Stimulated activated CD8-positive, alpha-beta memory T cell treated with anti-CD3 and anti-CD28 coated beads, Interleukin-7, amount 100 ng/mL, for 24 hours (primary cell): ENCODE measurements at places on chromosomes 11 and 22.

DNA sequence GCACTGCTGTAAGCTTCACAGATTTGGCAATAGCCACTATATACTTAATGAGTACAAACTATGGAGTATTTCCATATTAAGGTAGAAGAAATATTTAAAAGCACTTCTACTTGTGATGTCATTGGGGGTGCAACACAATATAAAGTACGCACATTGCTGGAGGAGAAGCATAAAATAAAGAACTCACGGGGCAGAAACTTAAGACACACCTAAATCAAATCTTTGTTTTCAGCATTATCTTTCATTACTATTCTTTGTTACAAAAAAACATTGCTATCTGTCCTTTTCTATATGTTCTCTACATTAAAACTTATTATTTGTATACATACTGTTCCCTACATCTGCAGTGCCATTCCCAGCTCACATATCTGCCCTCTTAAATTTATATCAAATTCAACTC is 93.3 kb upstream of the VPREB1 start:
- DNase-seq = no peak

- no peak for DNase-seq
These were observed 27.7 kb upstream of the CHKA start for GRCh38 chr11:68148879-68149278.

- no peak for DNase-seq
These were observed 79.5 kb upstream of the CRYBB3 start for GRCh38 chr22:25120093-25120561.

- DNase-seq = no peak
These were observed 41.6 kb downstream of the FDX1 start for GRCh38 chr11:110471371-110471770.

DNA sequence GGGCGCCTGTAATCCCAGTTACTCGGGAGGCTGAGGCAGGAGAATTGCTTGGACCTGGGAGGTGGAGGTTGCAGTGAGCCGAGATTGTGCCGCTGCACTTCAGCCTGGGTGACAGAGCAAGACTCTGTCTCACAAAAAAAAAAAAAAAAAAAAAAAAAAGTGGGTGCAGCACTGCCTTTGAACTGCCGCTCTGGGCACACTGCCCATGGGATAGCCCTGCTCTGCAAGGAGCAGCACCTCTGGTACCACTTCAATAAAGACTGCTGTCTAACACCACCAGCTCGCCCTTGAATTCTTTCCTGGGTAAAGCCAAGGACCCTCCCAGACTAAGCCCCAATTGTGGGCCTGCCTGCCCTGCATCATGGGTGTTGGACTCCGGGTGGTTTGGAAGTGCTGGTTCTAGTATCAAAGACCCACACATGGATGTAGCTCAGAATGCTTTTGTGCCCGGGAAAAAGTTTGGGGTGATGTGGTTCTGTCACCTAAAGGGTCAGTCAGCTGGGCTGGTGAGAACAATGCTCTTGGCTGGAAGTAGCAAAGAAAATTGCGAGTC is 444.3 kb downstream of the TBC1D22A start:
- no peak for DNase-seq

DNA sequence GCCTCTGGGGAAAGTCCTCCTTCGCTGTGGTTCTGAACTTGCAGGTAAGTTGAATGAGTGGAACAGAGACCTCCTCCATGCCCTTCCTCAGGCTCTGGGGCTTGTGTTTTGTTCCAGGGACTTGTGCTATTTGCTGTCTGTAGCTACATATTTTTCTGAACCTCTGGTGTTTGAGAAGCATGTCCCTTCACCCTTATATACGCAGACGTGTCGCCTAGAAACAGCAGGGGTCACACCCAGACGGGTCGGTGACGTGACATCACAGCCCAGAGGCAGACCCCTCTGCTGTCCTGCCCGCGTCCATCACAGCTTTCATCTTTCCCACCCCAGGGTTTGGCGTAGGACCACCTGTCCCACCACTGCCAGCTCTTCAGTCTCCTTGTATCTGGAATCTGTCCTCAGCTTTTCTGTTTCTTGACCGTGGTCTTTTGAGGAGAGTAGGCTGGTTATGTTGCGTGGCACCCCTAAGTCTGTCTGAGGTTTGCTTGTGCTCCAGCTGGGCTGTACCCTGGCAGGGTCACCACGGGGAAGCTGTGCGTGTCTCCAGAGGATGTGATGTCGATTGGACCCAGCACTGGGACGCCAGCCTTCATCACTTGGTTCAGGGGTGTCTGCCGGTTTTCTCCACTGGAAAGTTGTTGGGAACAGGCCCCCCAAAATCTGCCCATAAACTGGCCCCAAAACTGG is 13.4 kb upstream of the MUC5B start:
- no peak for DNase-seq

- DNase-seq = no peak
These were observed 24.9 kb downstream of the CTSC start for GRCh38 chr11:88312628-88313027.

GRCh38 chr11:75174781-75175370 is 24.0 kb downstream of the SLCO2B1 start:
- no peak for DNase-seq

DNA sequence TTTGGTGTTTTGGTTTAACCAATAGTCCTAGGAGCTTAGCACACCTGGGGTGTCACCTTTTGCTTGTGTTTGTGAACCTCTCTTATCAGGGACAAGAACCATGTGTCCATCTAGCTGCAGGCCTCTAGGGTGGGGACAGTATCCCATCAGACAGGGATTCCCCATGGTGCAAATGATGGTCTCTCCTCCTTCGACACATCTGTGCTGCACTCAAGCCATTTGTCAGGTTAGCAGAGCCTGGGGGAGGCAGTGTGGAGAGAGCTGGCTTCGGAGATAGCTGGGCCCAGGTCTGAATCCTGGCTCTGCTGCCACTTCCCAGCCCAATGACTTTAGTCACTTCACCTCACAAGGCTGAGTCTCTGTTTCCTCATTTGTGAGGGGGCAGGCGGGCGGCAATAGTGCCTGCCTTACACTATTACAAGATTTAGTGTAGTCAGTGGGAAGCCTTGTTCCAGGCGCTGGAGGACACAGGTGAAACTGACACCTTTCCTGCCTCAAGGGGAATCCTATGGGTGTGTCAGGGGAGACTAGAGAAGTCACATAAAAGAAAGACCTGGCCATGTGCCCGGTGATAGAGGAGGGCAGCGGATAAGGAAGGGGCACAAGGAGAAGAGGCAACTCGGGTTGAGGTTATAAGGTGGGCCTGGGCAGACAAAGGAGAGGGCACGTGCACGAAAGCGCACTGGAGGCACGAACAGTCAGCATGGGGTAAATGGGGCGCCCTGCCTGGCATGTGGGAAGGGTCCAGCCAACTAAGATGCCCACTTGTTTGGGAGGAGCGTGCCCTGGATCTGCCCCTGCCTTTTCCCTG is 12.6 kb downstream of the KLHL35 start:
- no peak for DNase-seq

DNA sequence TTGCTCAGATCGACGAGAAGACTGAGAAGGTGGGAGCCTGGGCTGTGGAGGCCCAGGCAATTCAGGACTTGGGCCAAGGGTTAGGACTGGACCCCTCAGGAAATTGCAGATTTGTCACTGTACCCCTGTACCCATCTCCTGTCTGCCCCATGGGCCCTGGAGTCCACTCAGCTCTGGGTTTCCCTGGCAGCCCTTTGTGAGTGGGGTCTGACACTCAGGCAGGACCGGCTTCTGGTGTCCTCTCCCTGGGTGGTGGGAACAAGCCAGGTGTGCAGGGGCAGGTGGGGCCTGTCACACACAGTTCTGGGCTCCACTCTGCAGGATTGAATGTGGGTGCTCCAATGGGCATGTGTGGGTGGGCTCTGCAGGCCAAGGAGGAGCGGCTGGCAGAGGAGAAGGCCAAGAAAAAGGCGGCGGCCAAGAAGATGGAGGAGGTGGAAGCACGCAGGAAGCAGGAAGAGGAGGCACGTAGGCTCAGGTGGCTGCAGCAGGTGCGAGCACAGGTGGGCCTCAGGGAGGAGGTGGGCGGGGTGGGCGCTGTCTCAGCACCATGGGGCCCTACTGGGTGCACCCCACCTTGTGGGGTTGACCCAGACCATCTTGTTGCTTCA is 21.6 kb downstream of the INCENP start:
- DNase-seq = no peak

- DNase-seq = no peak
These were observed 22.0 kb upstream of the JAM3 start for GRCh38 chr11:134046681-134047449.

DNA sequence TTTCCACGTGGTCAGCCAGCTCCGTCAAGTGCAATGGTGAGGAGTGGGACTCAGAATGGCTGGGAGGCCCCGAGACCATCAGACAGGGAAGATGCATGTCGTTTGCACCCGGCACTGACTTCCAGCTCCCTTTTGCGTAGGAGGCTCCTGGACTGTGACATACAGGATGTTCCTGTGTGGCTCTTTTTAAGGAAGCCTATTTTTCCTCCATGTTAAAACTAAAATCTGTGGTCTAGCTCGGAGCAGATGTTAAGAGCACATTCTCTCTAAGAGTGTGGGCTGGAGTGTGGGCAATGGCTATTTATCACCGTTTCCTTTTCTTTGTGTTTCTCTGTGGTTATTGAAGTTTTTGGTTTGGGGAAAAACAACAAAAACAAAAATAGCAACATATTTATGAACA is 40.9 kb upstream of the AMPD3 start:
- DNase-seq = no peak

- peak; percentile 12 for DNase-seq
These were observed 585 bp downstream of the CYB5R3 start for GRCh38 chr22:42648368-42649245.

GRCh38 chr11:67024410-67024809 is 1.5 kb downstream of the SYT12 start:
- DNase-seq = no peak

DNA sequence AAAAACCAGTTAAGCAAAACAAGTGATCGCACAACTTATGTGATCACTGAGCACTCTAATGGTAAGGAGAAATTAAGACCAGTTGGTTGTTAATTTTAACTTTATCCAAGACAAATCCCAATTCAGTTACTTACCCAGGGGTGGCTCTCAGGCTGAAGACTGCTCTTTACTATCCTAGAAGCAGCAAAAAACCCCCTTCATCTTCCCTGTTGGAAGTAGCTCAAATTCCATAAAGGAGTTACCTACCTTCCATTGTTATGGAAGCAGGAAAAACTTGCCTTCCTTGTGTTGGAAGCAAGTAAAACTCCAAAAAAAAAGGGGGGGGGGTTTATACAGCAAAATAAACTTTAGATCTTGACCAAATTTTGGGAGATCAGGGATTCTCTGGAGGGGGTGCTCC is 5.2 kb upstream of the MRPL16 start:
- DNase-seq = no peak
